ENCODE measurements at places on chromosomes 16 and 17.

GRCh38 chr16:70453892-70454221 lies 538 bp upstream of the FCSK start:
- no peak for DNase-seq

DNA sequence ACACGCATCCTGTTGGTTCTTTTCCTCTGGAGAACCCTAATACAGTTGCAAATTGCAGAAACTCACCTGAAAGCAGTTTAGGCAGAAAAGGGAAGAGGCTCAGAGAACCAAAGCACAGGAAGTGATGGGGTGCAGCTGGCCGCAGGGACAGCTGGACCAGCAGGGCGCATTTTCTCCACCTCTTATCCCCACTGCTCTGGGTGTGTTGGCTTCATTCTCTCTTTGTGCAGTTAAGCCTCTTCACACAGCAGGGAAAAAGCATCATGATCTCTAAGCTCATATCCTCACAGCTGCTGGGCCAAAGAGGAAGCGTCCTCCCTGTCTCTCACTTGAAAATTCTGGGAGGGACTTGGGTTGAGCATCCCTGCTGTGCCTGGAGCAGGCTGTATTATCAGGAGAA lies 20.0 kb upstream of the LRRC75A start:
- no peak for DNase-seq

DNA sequence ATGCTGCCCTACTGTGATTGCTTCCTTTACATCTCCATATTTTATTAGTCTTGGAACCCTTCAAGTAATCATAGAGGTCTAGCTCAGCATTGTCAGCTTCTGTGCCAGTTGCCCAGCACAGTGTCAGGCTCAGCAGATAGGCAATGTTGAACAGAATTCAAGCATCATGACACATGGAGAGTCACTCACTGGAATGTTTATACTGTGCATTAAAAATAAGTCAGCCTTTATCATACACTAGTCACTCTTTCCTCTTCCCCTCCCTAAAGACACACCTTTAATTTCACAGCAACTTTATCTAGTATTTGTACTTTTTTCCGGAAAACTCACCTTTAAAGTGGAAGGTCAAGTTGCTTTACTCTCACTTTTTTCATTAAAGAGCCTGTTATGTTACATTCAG lies 253.8 kb upstream of the CDH11 start:
- DNase-seq, result no peak

- no peak for DNase-seq
Observed at GRCh38 chr16:80023865-80024264, 423.3 kb upstream of the MAF start.

- DNase-seq, result peak; percentile 56
Observed at GRCh38 chr16:48561960-48562393, 48.0 kb downstream of the N4BP1 start.

DNA sequence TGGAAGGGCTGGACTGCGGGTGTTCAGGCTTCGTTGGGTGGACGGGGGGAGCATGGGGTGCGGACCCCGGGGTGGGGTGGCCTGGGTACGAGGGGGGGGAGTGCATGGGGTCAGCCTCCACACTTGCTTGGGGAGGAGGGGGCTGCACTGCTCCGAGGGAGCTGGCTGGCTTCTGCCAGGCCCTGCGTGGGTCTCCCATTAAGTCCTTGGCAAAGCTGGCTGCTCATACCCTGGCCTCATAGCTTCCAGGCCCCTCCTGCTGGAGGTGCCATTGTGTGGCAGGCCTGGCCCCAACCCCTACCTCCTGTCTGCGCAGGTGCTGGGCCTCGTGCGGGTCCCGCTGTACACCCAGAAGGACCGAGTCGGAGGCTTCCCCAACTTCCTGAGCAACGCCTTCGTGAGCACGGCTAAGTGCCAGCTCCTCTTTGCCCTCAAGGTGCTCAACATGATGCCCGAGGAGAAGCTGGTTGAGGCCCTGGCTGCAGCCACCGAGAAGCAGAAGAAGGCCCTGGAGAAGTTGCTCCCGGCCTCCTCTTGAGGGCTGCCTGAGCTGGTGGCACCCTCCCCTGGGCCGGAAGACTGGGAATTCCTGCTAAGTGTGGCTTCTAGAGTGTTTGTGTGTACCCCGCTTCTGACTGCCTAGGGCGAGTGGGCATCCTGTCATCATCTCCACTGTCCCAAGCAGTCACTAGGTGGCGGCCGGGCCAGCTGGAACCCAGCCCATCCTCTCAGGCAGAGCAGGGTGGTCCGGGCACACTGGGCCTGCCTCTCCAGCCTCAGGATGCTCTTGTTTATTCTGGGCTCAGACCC lies 1.5 kb downstream of the NUDT16L1 start:
- no peak for DNase-seq

- DNase-seq, result peak; percentile 78
Observed at GRCh38 chr17:48002266-48002915, 31.5 kb downstream of the CDK5RAP3 start.

DNA sequence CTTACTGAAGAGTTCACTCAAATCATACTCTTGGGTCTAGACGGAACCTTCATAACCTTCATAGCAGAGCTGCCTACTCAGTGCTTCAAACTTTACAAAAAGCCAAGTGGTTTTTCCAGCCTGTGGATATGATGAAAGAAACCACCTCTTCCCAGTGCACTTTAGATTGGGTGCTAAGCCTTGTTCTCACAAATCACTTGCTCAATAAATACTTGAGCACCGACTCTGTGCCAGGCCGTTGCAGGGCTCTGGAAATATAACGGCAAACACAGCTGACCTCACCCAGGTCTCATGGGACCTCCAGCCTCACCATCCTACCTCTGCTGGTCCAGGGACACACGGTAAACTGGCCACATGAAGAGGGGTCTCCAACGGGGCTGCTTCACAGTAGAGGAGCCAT lies 35.7 kb downstream of the CDRT4 start:
- DNase-seq, result no peak

- peak; percentile 72 for DNase-seq
Observed at GRCh38 chr17:58527949-58528348, 13.5 kb upstream of the MTMR4 start.

DNA sequence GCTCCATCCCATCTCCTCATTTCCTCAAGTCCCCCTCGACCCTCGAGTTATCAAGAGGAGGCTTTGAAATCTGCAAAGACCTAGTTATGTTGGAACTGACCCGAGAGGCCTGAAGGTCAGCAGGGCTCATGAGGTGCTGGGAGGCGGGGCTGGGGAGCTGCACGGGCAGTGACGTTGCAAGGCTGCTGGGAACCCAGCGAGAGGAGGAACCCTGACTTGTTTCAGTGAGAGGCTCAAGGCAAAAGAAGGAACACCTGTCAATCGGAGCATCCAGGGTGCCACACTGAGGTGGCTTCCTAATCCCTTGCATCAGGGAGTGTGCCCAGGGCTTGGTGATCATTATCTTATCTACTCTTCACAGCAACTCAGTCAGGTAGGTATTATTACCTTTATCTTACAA lies 86.9 kb downstream of the CDH11 start:
- DNase-seq, result no peak

DNA sequence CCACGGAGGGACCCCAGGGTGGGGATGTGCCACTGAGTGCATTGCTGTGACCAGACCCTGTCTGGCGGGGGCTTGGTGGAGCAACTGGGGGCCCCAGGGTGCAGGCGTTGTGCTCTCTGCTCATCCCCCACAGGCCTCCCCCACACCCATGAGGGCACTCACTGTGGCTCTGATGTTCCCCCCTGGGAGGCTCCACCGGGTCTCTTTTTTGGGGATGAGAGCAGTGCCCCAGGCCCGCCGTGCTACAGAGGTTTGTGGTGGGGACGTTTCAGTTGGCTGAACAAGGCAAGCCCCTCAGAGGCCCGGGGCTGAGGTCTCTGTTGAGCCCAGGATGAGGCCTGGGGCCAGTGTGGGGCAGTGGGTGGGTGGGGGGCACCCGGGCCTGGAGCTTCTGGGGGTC lies 2.5 kb downstream of the CCDC78 start:
- DNase-seq, result no peak

DNA sequence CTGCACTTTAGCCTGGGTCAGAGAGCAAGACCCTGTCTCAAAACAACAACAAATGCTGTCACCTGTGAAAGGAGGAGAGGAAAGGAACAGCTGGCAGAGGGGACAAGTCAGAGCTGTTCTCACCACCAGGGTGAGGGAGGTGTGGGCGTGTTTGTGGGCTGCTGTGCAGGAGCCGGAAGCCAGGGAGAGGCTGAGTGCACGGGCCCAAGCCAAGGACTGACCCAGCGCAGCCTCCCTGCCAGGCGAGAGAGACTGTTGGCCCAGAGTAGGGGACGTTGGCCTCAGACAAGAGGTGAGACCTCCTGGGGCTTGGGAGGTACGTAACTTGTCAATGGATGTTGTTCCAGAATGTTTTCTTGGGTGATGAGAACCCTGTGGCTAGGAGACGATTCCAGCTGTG lies 10.7 kb downstream of the SPNS2 start:
- DNase-seq, result no peak
